NCI-H1105 (cell line): ENCODE measurements at places on chromosomes 1 and 21.

DNA sequence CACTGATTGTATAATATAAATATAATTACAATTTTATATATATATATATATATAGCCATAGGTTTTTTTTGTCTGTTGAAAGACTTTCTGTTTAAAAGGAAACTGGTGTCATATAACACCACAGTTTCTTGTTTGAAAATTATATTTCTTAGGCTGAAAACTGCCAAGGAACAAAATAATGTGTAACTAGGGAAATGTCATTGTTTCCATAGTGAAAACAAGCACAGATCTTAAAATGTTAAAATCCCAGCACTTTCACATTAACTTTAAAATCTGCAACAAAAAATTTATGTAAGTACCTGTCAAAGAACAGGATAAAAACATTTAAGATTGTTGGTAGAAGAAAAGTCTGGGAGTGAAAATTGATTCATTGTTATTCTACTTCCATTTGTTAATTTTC, 104.2 kb downstream of the ATP6V1G3 start:
- no peak for DNase-seq

GRCh38 chr1:65948609-65949229, 156.0 kb downstream of the PDE4B start:
- no peak for DNase-seq

GRCh38 chr1:74356493-74356892, 121.3 kb downstream of the TNNI3K start:
- no peak for DNase-seq

- DNase-seq = no peak
Observed at GRCh38 chr21:44653123-44653522, 1.3 kb downstream of the KRTAP12-4 start.

- no peak for DNase-seq
Observed at GRCh38 chr21:41962425-41962966, 8.7 kb upstream of the C2CD2 start.
